ENCODE measurements at places on chromosomes 1 and 21.

DNA sequence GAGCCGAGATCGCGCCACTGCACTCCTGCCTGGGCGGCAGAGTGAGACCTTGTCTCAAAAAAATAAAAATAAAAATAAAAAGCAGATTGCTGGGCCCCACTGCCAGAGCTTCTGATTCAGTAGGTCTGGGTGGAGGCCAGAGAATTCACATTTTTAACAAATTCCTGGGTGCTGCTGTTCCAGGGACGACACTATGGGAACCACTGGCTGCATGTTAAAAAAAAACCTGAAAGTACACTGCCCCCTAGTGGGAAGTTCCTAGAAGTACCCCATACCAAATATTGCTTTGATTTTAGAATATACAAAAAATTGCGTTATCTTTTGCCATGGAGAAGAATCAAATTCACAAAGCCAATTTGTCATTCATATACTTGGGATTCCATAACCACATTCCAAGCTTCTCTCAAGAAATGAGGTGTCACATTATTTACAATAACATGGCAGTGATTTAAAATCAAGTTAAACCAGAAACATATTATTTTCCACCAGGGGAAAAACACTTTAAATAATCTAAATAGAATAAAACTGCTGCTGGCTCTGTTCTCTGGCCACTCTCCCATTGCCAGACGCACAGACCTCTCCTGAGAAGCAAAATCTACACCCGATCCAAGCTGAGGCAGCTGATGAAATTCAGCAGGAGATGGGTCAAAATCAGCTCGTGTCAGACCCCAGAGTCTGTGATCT is 27.4 kb downstream of the SYF2 start:
- no peak for DNase-seq

GRCh38 chr1:94283462-94283861 is 46.1 kb upstream of the ARHGAP29 start:
- no peak for DNase-seq

GRCh38 chr1:162726555-162726954 is 63.9 kb upstream of the HSD17B7 start:
- DNase-seq: no peak

DNA sequence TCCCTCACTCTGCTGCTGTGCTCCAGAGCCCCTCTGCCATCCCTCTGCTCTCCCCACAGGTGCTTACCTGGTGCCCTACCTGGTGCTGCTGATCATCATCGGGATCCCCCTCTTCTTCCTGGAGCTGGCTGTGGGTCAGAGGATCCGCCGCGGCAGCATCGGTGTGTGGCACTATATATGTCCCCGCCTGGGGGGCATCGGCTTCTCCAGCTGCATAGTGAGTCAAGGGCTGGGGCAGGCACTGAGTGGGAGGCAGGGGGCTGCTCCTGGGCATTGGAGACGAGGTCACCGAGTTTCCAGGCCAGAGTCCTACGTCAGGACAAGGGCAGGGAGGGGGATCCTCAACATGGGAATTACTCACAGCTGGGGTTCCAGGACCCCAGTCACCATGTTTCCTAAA is 21.7 kb downstream of the SLC6A17 start:
- no peak for DNase-seq

GRCh38 chr1:111789666-111790316 is 34.1 kb downstream of the DDX20 start:
- DNase-seq: no peak

- DNase-seq: no peak
These were observed 429.9 kb downstream of the NPHP4 start for GRCh38 chr1:5562331-5562730.

GRCh38 chr1:226525750-226526149 is 22.8 kb upstream of the STUM start:
- DNase-seq: no peak

DNA sequence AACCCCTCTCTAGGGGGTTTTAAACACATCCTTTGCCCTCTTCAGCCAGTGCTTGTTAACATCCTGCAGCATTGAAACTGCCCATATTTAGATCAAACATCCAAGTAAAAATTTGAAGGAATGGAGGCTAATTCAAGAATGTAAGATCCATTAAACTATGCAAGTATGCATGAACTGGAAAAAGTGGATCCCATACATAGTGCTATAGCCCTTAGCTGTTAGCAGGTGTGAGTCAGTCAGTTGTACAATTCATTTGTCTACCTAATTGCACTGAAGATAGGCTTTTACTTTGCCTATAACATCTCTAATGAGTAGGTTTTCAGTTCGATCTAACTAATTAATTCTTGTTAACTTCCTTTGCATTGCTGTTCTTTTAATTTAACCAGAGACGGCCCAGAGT is 270.9 kb downstream of the LMO4 start:
- no peak for DNase-seq

DNA sequence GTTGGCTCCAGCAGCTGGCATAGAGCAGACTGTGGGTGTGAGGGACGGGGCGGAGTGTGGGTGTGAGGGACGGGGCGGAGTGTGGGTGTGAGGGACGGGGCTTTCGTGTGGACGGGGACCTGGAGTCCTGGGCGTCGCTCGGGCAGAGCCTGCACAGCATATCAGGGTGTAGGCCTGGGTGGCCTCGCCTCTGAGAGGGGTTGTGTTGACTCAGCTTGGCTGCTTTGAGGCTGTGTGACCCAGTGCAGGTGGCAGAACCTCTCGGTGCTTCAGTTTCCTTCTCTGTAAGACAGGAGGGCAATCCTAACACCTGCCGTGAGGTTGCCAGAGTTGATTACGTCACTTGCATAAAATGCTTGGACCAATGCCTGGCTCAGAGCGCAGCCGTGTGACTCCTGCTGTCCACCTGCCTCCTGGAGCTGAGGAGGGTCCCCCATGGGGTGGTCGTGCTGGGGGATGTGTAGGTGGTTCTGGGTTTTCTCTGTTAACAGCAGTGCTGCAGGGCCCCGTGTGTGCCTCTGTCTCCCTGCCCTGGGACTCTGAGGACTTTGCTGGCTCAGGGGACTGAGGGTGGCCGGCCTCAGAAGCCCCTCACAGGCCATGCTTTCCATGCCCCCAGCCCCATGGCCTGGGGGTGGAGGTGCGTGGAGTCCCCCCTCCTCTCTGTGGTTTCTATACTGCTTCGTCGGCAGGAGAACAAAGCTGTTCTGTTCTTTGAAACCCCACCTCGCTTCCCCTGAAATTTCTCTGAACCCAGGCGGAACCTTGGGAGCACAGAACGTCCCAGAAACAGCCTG is 15.4 kb downstream of the PDXK start:
- no peak for DNase-seq

DNA sequence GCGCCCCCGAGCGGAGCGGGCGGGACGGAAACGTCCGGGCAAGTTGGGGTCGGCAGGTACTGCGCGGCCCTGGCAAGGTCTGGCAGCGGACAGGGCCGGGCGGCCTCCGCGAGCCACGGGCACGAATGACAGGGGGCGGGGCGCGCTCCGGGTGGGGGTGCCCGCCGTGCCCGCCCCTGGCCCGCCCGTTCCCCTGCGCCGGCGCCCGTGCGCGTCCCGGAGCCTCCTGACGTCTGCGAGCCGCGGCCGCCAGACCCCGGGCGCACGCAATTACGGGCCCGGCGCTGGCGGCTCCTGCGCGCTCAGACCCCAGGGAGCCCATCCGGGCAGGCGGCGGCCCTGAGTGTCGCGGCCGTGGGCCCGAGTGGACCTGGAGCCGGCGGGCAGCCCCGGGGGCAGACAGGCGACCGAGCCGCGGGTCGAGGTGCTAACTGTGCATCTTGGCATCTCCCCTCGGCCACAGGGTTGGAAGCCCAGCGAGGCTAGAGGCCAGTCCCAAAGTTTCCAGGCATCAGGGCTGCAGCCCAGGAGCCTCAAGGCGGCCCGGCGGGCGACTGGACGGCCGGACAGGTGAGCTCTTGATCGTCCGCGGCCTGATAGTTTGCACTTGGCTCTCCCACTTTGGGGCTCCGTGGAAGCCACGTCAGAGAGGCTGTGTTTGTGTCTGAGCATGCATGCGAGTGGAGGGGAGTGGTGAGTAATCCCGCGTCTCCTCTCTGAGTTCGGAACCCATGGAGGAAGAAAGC is 918 bp downstream of the MIB2 start:
- DNase-seq: peak; percentile 44

- DNase-seq: no peak
These were observed 48.6 kb downstream of the WNT2B start for GRCh38 chr1:112557385-112557784.

- no peak for DNase-seq
These were observed 39.5 kb upstream of the DIPK1A start for GRCh38 chr1:93000751-93001175.

DNA sequence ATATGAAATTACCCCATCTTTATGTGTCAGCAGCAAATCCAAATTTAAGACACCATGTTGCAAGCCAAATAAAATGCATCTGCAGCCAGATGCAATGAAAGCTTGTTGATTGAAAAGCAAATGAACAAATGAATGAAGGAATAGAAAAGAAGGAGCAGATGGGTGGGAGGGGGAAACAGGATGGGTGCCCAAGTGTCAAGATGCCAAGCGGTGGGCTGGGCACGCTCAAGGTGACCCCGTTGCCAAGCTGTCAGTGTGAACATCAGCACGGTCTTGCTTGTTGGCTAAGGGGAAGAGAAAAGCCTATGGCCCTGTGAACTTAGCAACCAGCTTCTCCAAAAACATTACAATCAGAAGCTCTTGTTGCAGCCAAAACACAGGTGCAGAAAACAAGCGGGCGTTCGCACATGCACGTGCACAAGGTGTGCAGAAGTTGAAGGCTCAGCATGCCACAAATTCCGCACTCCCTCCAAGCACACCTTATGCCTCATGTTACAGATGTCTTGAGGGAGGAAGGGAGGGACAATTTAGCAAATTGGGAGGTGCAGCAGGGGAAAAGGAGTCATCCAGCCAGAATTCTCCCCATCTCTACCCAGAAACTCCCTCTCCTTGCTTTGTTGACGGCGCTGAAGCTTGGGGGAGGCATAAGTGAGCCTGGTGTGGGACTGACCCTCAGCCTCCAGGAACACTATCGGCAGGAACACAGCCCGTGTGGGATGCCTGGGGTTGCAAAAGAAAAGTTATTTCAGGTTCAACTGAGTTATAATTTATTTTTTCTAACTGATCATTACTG is 62.4 kb downstream of the HIVEP3 start:
- DNase-seq: no peak

DNA sequence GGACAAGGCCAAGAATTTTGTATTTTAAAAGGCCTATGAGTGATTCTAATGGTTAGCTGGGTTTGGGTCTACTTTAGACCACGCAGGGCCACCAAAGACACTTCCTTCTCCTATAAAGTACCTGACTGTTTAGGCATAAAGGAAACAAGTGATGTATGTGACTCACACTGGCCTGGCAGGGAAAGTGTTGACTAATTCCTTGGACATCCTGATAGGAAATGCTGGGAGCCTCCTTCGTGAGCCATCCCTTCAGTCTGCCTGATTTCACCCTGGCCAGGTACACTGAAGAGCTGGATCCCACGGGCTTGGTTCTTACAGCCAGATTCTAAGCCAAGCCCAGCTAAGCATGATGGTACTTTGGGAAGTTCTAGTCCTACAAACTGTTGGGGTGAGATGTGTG is 100.5 kb upstream of the HMGB4 start:
- no peak for DNase-seq

DNA sequence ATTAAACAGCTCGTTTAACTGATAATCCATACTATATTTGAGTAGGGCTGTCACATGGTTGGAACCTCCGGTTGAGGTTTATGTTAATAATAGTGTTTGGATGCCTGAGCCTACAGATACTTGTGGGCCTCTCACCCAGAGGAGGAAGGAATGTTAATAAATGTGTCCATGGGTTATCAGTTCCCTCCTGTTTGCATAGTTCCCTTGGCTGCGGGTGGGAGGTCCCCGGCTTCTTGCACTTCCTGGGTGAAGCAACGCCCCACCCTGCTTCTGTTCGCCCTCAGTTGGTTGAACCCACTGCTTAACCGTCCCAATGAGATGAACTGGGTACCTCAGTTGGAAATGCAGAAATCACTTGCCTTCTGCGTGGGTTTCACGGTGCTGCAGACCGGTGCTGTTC is 23.6 kb upstream of the GBP1 start:
- no peak for DNase-seq

- no peak for DNase-seq
These were observed 234.7 kb downstream of the TOMM20 start for GRCh38 chr1:234893725-234894630.

GRCh38 chr1:207064561-207064960 is 11.5 kb downstream of the PFKFB2 start:
- DNase-seq: no peak

- peak; percentile 38 for DNase-seq
These were observed 8.6 kb downstream of the FMOD start for GRCh38 chr1:203342192-203342940.
